Stimulated activated CD4-positive, alpha-beta T cell treated with anti-CD3 and anti-CD28 coated beads, Interleukin-1b, Interleukin-23, amount 100 ng/mL, for 4 hours (primary cell): ENCODE measurements at places on chromosomes 12 and 14.

DNA sequence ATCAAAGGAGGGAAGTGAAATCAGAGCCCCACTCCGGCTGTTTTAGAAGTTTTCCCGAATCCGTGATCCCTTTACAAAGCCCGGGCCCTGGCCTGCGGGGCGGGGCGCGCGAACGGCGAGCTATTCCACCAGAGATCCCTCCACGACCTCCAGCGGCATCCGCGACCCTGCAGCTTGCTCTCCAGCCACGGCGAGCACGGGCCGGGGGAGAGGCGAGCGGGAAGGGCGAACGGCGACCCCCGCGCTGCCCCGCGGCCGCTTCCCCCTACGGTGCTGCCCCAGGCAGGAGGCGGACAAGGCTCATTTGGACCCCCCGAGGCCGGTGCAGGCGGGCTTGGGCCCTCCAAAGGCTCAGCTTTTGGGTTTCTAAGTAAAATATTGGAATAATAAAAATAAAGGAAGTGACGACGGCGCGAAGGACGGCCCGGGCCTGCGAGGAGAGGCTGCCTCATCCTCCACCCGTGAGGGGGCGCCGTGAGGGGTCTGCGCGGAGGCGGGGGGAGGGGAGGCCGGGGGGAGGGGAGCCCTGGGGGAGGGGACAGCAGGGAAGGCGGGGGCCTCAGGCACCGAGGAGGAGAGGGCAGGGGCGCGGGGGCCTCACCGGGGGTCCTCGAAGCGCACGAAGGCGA is 613 bp downstream of the SRSF9 start:
- DNase-seq: peak; percentile 51

DNA sequence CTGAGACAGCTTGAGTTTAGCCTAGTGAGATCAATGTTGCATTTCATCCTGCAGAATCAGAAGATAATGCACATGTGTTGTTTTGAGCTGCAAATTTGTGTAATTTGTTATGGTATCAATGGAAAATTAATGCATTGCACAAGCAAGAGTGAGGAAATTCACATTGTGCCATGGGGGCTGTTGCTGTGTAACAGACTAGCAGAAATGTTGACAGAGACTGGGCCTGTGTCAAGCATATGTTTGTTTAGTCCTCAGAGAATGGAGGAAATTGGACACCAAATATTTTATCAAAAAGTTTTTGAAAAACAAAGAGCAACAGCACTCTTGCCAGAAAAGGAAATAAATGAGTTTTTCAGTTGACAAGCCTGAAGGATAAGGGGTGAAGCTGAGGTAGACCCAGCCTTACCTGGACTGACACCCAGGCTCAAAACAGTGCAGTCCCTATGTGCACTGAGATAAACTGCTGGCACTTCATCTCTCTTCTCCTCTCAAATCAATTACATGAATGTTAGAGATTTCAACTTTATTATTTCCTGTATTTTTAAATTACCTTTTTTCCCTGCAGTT is 1150.0 kb downstream of the FSCB start:
- DNase-seq: no peak

- DNase-seq: no peak
Observed at GRCh38 chr12:50960130-50960529, 7.8 kb downstream of the HIGD1C start.

DNA sequence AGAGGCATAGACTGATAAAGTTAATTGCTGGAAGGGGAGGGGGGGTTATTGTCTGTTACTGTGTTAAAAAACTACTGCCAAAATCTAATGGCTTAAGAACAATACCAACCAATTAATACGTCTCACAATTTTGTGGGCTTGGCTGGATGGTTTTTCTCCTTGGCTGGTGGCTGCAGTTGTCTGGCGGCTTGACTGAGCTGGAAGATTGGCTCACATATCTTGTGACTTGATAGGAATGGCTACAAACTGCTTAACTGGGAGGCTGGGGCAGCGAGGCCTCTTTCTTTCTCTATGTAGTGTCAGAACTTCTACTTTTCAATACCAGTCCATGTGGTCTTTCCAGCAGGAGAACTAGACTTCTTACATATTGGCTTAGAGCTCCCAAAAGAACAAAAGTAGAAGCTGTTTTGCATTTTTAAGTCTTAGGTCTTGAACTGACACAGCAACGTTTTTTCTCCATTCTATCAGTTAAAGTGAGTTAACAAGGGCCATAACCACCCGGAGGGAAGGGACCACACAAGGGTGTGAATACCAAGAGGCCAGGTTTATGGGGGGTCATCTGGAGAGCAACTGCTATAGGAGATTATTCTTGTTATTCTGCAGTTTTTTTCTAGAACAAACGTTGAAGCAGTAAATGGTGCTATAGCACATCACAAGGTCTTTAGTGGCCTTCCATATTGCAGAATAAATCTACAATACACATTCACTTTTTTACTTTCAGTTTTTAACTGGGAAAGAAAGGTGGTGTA is 46.9 kb downstream of the ZDHHC17 start:
- DNase-seq: no peak

GRCh38 chr14:59278111-59278510 is 89.6 kb downstream of the DAAM1 start:
- DNase-seq: no peak

GRCh38 chr12:106631150-106631549 is 48.3 kb downstream of the RFX4 start:
- DNase-seq: no peak

DNA sequence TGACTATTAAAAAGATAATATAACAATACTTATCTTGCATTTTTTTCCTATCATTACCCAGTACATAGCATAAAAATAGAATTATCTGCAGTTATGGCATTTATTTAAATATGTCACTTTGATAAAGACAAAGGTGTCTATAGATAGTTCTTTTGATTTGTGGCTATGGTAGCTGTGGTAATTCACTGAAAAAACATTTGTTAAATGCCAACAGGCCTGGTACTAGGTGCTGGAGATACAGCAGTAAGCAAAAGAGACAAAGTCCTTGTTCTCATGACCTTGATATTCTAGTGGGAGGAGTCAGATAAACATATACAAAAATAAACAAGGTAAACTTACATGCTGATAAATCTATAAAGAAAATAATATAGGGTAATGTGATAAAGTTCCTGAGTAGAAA is 44.7 kb downstream of the INSM2 start:
- no peak for DNase-seq

DNA sequence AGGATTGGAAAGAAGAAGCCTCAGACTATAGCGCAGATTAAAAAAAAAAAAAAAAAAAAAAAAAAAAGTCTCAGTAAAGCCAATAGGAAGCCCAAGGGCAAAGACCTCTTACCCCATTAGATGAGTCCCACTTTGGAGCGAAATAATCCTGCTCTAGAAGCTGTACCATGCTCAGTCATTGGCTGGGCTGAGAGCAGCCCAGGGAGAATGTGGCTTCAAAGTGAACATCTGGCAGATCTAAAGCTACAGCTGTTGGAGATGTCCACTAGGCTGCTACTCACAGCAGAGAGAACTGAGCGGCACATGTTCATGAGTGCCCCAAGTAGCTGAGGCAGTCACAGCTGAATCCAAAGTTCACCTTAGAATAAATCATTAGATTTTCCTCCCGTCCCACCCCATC is 560.9 kb downstream of the MED13L start:
- no peak for DNase-seq

DNA sequence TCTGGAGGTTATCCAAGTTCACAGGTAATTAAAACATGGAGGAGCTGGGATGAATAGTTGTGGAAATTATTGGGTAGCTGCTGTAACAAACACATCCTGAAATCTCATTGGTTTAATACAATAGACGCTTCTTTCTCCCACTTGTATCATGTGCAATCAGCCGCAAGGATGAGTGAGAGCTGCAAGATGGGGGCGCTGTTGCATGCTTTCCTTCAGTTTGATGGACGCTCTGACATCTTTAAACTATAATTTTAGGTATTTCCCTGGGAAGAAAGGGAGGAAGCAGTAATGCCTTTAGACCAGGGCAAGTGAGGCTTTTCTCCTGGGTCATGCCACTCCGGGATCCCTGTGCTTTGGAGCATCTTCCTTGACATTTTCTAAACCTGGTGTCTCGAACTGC is 178.7 kb downstream of the PAWR start:
- DNase-seq: no peak
